Spleen (tissue), 13 donors: ENCODE measurements at places on chromosomes 5 and 9.

- no peak overlapping the region for H3K27ac ChIP-seq
- DNase-seq: no peak
- H3K36me3 ChIP-seq: no peaks in the 10 kb centered on the region
- H3K4me3 ChIP-seq: no peak overlapping the region
- H3K27me3 ChIP-seq: no peaks in the 10 kb centered on the region
- no peaks in the 10 kb centered on the region for H3K4me1 ChIP-seq
Observed at GRCh38 chr5:9197881-9198260, 348.0 kb downstream of the SEMA5A start.

- H3K27ac ChIP-seq: peak overlapping the region; percentile 84
- H3K4me3 ChIP-seq: no peak overlapping the region
- peaks cover 97% of the 10 kb centered on the region for H3K27me3 ChIP-seq
- peaks cover 52% of the 10 kb centered on the region for H3K4me1 ChIP-seq
- DNase-seq: no peak
Observed at GRCh38 chr5:93577854-93578812, 2.9 kb downstream of the NR2F1-AS1 start.

- H3K27me3 ChIP-seq: no peaks in the 10 kb centered on the region
- no peaks in the 10 kb centered on the region for H3K36me3 ChIP-seq
- no peak overlapping the region for H3K27ac ChIP-seq
- H3K4me1 ChIP-seq: no peaks in the 10 kb centered on the region
Observed at GRCh38 chr9:114072184-114073140, 5.6 kb downstream of the AMBP start.

DNA sequence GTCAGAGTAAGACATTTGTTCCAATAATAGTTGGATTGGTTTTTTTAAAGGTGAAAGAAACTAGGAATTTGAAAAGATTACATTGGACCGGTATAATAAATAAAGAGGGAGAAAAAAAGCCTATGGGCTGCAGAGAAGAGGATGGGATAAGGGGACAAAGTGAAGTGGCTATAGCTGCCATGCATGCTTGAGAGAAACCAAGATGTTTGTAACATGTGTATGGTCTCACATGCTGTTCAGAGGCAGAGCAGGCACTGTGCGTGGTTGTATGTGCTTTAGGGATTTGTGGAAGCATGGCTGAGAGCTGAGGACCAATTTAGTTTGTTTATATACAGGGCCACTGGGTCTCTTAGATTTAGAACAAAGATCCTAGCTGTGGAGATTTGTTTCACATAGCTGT is 32.7 kb downstream of the LNPEP start:
- H3K27me3 ChIP-seq: no peaks in the 10 kb centered on the region
- no peaks in the 10 kb centered on the region for H3K36me3 ChIP-seq
- no peak overlapping the region for H3K27ac ChIP-seq
- H3K4me3 ChIP-seq: no peak overlapping the region

DNA sequence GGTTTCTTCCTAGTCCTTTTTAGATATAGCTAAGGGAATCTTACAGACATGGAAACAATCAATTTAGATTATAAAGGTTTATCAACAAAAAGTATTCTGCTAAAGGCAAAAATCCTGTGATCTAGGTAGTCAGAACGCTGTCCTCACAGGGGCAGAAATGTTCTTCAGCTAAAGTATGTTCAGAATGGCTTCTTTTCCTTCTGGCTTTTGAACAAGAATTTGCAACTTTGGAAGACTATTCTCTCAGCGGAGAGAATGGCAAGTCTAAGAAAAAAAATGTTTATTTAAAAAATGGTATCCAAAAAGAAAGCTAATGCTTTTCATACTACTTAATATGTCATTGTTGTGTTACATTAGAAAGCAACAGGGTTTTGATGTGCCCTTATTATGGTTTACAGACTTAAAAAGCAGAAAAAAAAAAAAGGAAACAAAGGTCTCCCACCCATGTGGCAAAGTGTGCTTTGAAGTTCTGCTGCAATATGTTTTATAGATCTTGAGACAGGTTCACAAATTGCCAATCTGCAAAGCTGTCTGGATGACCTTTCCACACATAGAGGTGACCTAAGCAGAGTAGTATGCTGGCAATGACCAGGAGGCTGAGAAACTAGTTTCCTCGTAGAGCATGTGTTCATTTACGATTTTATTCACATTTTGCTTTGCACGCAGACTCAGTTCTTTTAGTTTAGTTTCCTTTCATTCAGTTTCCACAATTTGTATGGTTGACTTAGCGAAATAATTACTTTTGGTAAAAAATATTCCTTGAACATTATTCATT is 45.1 kb upstream of the PJA2 start:
- H3K27ac ChIP-seq: peak overlapping the region; percentile 6
- peaks cover 9% of the 10 kb centered on the region for H3K4me1 ChIP-seq
- DNase-seq: no peak

GRCh38 chr9:93009337-93010015 is 49.0 kb upstream of the SUSD3 start:
- peaks cover 76% of the 10 kb centered on the region for H3K36me3 ChIP-seq
- no peak overlapping the region for H3K27ac ChIP-seq
- peaks cover 5% of the 10 kb centered on the region for H3K4me1 ChIP-seq
- no peak overlapping the region for H3K4me3 ChIP-seq
